NCI-H187 (cell line): ENCODE measurements at places on chromosomes 7 and 10.
A peak's percentile ranks its signal among the peaks of the same experiment; 100 is the strongest.

DNA sequence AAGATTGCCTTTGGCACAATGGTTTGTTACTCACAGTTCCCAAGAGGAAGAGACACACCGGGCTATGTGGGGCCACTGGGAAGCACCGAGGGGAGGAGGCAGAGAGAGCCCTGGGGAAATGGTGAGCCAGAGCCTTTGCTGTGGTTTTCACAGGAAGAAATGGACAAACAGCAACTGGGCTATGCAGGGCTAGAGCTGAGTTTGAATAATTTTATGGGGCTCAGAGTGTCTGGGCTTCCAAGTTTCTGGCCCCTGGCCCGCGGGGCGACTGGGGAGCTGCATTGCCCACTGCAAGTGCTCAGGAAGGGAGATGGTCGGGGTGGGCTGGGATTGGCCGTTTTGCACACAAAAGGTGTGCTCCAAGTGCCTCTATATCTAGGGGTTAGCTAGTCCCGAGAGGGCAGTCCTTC is 92.6 kb downstream of the CHST15 start:
- DNase-seq = no peak

DNA sequence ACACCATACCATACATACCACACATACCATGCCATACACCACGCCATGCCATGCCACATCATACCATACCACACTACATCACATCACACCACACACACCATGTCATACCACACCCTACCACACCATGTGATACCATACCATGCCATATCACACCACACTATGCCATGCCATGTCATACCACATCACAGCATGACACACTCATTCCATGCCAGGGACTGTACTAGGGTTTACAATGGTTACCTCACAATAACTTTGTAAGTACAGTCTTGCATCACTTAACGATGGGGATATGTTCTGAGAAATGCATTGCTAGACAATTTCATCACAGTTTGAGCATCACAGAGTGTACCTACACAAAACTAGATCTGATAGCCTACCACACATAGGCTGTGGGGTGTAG is 14.5 kb downstream of the PYROXD2 start:
- DNase-seq = no peak

DNA sequence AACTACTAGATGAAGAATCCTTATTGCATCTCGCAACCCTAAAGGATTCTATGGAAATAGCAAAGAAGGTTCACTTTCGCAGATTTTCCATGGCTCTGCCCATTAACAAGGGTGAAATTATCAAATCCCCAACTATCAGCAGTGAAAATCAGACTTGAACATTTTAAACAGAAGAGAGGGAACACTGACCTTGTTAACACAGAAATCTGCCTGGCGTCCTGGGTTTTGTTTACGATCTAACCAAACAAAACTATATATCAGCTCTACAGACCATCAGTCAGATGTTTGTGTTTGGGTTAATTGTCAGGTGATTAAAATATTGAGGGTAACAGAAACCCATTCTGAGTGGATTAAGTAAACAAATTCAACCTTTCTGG is 1.9 kb downstream of the CTTNBP2 start:
- DNase-seq = no peak

DNA sequence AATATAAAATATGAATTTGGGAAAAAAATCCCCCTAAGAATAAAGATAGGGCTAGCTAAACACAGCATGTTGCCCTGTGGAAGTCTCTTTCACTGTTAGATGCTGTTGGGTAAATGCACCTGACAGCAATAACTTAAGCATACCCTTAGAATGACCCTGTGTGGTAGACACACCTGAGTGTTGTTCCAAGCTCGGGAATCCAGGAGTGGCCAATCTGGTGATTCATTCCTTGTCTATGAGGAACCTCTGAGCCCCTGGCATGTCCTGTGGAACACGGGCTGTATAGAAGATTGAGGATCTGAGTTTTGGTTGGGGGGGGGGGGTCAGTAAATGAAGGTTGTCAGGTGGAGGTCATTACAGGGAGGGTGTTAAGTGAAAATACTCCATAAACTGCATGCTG is 730.0 kb upstream of the IGFBP3 start:
- no peak for DNase-seq

- DNase-seq = no peak
Observed at GRCh38 chr7:148982654-148983199, 45.6 kb downstream of the PDIA4 start.

GRCh38 chr7:134473861-134474291 is 15.0 kb upstream of the AKR1B1 start:
- no peak for DNase-seq

DNA sequence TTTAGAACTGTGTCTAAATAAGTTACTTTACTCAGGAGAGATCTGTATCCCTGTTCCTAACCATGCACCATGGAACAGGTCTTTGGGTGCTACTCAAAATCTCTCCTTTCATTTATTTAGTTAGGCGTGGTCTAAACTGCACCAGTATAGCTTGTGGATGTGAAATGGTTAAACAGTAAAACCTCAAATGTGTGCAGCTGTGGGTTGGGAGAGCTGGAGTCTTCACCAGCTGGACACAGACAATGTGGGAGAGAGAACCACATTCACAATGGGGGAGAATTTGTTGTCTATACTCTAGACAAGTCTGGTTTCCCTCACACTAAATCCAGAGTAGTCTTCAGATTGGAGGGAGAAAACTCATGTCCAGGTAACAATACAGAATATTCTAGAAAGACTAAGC is 31.2 kb upstream of the IKZF1 start:
- no peak for DNase-seq

GRCh38 chr10:30398193-30398592 is 35.8 kb upstream of the MAP3K8 start:
- no peak for DNase-seq

- DNase-seq = peak; percentile 2
Observed at GRCh38 chr10:68156373-68157185, 47.3 kb downstream of the MYPN start.

GRCh38 chr7:99380032-99380822 is 5.7 kb downstream of the ARPC1B start:
- no peak for DNase-seq

DNA sequence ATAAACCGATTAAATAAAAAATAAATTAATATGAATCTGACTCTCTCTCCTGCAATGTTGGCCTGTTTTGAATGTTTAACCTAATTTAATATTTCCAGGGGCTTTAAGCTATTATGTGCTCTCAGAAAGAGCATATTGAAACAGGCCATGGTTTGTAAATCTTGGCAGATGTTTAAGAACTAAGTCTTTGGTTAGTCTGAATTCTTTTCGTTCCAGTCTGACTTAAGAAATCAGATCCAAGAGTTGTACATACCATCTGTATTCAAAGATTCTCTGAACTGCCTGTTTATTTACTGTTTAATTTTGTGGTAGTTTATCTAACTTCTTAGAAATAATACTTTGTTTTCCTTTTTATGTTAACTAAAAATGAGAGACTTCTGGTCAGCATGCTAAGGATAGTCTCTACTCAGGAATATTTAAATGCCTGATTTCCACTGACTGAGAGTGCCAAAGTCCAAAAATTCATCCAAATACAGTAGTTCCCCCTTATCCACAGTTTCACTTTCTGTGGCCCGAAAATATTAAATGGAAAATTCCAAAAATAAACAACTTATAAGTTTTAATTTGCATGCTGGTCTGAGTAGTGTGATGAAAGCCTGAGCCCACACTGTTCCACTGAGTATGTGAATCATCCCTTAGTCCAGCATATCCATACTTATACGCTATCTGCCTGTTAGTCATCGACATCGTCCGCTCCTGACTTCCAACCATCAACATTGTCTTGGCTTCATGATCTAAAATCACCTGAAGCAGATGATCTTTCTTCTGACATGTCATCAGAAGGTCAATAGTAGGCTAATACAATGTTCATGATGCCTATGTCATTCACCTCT is 238.1 kb upstream of the CSTF2T start:
- DNase-seq = no peak

GRCh38 chr10:101113890-101114403 is 17.2 kb upstream of the TLX1 start:
- no peak for DNase-seq

DNA sequence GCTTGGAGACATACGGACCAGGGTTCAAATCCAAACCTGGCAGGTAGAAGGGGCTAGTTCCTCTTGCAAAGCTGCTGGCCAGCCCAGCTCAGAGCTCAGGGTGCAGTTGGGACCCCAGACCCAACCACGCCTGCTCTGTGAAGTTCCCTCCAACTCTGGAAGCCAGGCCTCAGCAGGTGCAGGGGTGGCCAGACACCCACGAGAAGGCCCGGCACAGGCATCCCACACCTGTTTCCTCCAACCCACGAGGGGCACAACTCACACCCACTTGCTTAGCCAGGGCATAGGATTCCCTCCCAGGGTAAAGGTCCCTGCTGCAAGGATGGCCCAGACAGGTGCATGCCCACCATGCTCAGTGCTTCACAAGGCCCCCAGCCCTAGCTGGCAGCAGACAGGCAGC is 262.4 kb downstream of the GRID1 start:
- DNase-seq = no peak

DNA sequence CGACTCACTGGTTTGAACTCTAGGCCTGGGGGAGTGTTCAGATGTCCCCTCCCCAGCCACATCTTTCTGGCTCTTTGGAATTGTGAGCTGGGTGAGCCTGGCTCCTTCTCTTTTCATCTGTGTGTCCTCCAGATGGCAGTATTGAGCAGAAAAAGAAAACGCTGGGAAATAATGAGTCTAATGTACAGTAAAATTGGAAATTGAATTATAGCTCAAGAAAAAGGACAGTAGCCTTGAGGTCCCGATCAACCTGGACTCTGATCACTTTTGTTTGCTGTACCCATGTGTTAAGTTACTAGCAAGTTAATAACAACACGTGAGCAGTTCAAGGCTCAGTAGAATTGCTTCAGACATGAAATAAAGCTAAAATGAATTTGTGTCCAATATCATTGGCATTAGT is 77.9 kb downstream of the SNX10 start:
- peak; percentile 36 for DNase-seq

- no peak for DNase-seq
Observed at GRCh38 chr10:526651-527312, 162.7 kb downstream of the DIP2C start.

GRCh38 chr10:125003901-125004467 is 62.1 kb downstream of the ZRANB1 start:
- DNase-seq = no peak

GRCh38 chr10:129909531-129910256 is 54.4 kb downstream of the EBF3 start:
- DNase-seq = no peak

DNA sequence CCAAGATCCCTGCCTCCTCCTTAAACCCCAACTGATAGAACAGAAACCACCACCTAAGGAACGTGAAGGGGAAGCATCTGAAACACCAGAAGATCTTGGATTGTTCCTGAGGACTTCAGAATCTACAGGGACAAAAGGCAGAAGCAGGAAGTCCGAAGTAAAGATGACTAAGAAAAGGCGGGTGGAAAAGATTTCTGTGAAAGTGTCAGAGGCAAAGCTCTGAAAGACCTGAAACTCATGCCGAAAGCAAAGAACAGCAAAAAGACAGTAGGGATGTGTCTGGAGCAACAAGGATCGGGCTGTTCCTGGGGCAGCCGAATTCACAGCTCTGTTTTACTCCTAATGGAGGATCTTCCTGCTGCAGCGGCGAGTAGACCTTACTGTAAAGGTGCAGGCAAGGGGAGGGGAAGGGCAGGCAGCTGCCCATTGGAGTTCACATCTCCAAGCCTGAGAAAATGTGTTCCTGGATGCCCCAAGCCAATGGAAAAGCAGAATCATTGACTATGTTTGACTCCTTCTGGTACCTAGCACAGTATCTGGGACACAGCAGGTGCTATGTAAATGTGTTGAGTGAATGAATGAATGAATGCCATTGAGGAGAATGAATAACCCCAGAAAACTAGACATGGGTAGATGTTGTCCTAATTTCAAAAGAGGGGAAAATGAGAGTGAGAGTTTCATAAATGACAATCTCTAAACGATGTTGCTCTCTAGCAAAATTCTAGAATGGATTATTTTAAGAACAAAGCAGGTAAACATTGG is 40.4 kb downstream of the PDIA4 start:
- no peak for DNase-seq

GRCh38 chr10:126017961-126018560 is 121.7 kb downstream of the FANK1 start:
- no peak for DNase-seq

GRCh38 chr7:136940917-136941316 is 72.5 kb downstream of the CHRM2 start:
- DNase-seq = no peak

GRCh38 chr10:104907521-104907920 is 266.4 kb downstream of the SORCS3 start:
- DNase-seq = no peak

- no peak for DNase-seq
Observed at GRCh38 chr10:55400075-55400849, 599.2 kb upstream of the PCDH15 start.

- no peak for DNase-seq
Observed at GRCh38 chr7:154450451-154450850, 398.3 kb downstream of the DPP6 start.

GRCh38 chr10:118107040-118107439 is 60.3 kb upstream of the RAB11FIP2 start:
- DNase-seq = no peak

DNA sequence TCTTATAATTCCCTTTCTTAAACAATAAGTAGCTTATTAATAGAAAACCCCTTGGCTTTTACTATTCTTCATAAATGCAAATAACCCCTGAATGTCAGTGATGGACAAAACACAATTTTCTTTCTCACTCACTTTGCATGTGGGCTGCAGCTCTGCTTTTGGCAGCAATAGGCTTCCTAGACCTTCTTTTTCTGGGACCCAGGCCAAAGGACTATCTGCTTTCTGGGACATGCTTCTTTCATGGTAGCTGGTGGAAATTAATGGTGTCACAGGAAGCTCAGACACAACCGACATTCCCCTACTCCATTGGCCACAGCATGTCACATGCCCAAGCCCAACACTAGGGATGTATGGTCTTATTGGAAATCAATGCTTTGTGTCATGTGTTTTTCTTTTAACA is 134.3 kb upstream of the MDFIC start:
- DNase-seq = no peak

DNA sequence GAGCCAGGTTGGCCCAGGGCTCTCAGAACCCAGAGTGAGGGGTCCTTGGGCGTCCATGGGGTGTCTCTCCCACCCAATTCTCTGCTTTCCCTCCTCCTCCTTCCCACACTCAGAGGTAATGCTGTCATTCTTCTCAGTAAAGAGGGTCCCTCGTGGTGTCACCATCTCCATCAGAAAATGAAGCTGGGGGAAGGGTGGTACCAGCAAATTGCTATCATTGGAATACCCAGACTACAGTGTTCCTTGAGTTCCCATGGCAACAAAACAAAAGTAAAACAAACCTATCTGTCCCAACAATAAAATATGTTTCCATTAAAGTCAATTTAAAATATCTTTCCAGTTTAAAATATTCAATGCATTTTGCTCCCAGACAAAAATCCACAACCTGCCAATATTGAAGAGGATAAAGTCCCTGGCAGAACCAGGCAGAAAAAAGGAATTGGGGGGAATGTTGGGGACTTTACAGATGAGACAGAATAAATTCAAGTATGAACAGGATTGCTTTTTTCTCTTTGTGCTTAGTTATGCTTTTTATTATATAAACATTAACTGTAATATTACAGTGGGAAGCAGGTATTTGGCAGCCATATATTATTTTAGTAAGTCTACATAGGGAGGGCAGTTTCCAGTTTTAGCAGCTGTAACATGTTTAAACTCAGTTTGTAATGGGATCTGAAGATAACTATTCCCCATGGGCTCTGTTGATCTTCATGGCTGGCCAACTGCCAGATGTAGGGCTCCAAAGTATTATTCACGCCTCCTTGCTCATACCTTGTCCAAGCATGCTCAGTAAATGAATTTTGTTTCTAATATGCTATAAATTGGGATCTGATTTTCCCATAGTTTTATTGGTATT is 182.1 kb downstream of the ARID5B start:
- peak; percentile 15 for DNase-seq

GRCh38 chr7:114818501-114818900 is 103.4 kb upstream of the MDFIC start:
- DNase-seq = no peak
